ENCODE measurements at places on chromosomes 1 and 21.

DNA sequence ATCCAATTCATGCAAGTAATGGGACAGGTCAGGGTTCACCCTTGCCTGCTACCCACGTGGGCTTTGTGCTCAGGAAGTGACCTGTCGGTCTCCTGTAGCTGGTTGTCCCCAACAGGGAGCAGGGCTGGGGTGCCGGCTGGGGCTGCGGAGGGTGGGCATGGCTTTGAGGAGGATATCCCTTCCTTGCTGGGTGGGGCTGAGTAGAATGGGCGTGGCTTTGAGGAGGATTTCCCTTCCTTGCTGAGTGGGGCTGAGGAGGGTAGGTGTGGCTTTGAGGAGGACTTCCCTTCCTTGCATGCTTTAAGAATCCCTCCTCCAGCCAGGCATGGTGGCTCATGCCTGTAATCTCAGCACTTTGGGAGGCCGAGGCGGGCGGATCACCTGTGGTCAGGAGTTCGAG, 151.3 kb downstream of the CLIC6 start:
- DNase-seq: no peak

GRCh38 chr1:221602830-221603229, 139.1 kb downstream of the DUSP10 start:
- no peak for DNase-seq

- DNase-seq: no peak
Measured at GRCh38 chr1:175297291-175297690, 104.7 kb upstream of the KIAA0040 start.

DNA sequence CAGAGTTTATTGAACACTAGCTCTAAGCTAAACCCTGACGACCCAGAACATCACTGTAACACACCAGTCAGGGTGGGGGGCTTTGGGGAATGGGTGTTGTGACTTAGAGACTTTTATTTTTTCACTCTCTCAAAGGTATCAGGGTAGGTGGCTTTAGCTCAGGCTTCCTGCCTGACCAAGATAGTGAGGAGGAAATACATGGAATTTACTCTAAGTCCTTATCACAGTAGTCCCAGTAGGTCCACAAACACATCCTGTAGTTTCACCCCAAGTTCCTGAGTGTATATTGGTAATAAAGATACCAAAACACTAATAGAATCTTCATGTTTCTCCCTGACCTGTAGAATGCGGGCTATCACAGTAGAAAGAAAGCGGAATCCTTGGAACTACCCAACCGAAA, 15.1 kb downstream of the GJA5 start:
- no peak for DNase-seq

- DNase-seq: no peak
Measured at GRCh38 chr1:161206411-161207140, 4.4 kb downstream of the NDUFS2 start.

GRCh38 chr1:244365809-244366208, 85.9 kb downstream of the ADSS2 start:
- DNase-seq: no peak

DNA sequence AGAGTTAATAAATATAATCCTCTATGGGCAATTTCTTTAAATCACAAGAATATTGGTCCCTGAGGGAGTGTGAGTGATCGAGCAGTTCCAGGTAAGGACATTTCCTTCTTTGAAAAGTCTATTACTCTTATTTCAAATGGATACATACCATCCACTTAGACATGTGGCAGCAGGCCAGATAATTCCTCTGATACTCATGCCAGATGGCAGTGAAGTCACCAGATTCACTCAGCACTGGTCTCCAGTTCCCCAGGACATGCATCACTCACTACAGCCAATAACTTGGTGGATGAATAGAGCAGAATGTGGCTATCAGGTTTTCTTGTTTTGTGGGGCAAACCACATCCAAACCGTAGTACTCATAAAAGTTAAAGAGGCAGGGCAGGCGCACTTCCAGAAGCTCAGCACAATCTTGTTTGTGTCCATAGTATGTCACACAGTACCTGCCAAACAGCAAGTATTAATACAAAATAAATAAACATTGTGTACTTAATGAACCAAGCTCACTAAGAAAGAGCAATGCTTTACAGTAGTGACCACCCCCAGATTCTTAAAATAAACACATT, 74.2 kb upstream of the CD53 start:
- DNase-seq: no peak

DNA sequence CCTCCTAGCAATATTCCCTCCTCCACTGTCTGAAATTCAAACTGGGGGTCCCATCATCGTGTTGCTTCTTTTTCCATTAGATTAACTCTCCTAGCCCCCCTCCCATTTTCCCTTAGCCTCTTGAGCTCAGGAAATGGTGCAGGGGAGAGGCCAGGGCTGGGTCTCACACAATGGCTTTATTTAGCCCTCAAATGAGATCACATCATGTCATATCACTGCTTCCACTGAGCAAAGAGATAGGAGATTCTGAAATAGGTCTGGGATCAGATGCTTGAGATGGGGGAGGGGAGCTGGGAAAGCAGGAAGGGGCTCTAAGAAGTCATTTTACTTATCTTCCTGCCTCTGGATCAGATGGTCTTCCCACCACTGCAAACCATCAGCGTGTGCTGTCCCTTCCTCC, 17.8 kb upstream of the ARHGEF2 start:
- no peak for DNase-seq

- DNase-seq: no peak
Measured at GRCh38 chr21:20459838-20460237, 538.4 kb upstream of the NCAM2 start.

GRCh38 chr21:27639286-27639685, 672.4 kb upstream of the ADAMTS5 start:
- no peak for DNase-seq

GRCh38 chr1:119594376-119594775, 53.7 kb downstream of the ZNF697 start:
- DNase-seq: no peak

DNA sequence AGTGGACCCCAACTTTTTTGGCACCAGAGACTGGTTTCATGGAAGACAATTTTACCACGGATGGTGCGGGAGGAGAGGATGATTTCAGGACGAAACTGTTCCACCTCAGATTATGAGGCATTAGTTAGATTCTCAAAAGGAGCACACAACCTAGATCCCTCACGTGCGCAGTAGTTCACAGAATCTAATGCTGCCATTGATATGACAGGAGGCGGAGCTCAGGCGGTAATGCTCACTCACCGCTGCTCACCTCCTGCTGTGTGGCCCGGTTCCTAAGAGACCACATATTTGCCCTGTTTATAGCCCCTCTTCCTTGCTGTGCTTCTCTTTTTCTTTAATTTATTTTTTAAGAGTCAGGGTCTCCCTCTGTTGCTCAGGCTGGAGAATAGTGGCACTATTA, 4.6 kb downstream of the NTRK1 start:
- no peak for DNase-seq

- no peak for DNase-seq
Measured at GRCh38 chr1:100793659-100794058, 74.1 kb downstream of the VCAM1 start.

- DNase-seq: no peak
Measured at GRCh38 chr1:113941245-113941559, 12.1 kb downstream of the HIPK1 start.

DNA sequence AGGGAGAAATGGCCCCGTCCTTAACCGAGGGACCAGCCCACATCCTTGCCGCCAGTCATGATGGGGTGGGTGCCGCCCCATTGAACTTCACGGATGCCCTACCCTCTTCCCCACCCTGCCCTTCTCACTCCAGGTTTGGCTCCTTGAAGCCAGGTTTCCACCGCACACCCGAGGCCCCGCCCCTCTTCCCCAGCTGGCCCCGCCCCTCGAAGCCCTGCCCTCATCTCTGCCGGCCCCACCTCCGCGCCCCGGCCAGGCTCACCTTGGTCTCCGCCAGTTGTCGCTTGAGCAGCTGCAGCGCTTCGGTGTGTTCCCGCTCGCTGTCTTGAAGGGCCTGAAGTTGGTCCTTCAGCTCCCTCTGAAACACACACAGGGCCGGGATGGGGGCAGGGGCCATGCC, 16.6 kb downstream of the TRIM62 start:
- no peak for DNase-seq

- no peak for DNase-seq
Measured at GRCh38 chr21:37742115-37742514, 174.1 kb downstream of the KCNJ6 start.

- no peak for DNase-seq
Measured at GRCh38 chr1:16252912-16253311, 15.9 kb upstream of the CPLANE2 start.

GRCh38 chr1:31936981-31937299, 1.2 kb downstream of the PTP4A2 start:
- no peak for DNase-seq

- no peak for DNase-seq
Measured at GRCh38 chr1:33247545-33247944, 8.7 kb upstream of the ZNF362 start.

GRCh38 chr21:22244516-22244915, 1246.3 kb downstream of the NCAM2 start:
- DNase-seq: no peak

DNA sequence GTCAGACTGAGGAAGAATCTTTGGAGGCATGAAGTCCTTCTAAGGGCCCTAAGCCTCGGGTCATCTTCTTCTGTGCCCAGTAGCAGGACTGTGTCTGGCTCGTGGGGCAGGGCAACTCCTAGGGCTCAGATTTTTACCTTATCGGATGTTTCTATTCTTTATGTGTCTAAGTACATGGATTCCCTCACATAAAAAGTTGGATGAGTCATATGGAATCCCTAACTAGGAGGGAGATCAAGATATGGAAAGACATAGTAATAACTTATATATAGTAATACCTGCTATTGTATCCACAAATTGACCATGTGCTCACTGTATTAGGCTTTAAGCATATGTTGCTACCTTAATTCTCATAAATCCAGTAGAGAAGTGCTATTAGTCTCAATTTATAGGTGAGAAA, 364.5 kb upstream of the CAMK1G start:
- no peak for DNase-seq

- DNase-seq: no peak
Measured at GRCh38 chr21:14707511-14708020, 161.5 kb upstream of the SAMSN1 start.

GRCh38 chr1:88876573-88877365, 14.6 kb downstream of the GTF2B start:
- no peak for DNase-seq

DNA sequence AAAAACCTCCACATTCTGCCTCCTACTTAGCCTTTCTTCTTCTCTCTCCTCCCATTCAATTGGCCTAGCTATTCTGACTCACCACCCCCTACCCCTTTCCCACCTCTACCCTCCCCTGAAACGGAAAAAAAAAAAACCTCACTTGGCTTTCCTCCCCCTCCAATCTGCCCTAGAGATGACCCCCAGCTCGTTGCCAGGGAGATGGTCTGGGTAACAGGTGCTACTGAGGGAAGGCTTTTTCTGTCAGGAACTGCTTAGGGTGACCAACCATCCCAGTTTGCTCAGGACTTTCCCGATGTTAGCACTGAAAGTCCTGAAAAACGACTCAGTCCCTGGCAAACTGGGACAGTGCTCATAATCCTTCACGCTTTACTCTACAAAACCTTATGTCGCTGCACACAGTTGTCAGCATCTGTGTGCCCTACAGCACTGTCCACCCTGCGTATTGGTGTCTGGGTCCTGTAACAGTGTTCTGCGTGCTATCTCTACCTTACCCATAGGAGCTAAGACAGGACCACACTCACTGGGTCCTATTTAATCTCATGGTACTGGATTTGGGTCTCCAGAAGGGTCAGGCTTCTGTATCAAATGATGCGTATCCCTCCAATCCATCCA, 7.7 kb upstream of the CADM3 start:
- no peak for DNase-seq

DNA sequence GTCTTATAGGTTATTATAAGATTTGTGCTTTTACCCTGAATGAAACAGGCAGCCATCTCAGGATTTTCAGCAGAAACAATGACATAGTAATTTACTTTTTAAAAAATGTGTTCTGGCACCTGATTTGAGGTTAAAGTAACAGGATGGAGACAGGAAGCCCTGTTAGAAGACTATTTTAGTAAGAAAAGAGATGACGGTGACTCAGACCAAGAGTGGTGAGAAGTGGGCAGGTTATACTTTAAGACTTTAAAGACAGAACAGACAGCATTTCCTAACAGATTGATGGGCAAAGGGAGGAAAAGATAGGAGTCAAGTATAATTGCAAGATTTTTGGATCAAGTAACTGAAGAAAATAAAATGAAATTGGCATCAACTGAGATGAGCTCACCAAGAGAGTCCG, 436.8 kb upstream of the NR5A2 start:
- DNase-seq: no peak
